ENCODE measurements at places on chromosomes 13 and 19. TPM values are rescaled to one million over a fixed set of nuclear protein-coding genes. Genes with fewer than 3 reads are reported as not detected.
A peak's percentile ranks its signal among the peaks of the same experiment; 100 is the strongest.

DNA sequence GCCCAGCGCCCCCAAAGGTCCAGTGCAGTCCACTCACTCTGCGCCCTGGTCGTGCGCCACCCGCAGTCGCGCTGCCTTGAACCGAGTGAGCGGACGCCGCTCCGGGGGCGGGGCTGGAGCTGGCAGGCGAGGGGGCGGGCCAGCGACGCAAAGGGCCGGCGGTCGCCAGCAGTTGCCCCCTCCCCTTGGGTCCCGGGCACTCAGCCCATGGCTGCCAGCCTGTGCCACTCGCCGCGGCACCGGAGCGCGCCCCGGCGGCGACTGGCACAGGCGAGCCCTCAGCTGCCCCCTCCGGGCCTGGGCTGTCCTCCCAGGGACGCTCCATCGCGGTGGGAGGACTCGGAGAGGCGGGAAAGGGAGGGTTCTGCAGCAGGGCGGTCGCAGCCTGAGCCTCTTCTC, at the start of gene S1PR5:
TSS of gene S1PR5 (minus strand) at position 87 of the 399 bp plus-strand sequence. CDS start 2,436 bp downstream, outside the sequence.
- peak; percentile 85 for DNase-seq

NAPA gene
- 104 TPM for total RNA-seq

DNA sequence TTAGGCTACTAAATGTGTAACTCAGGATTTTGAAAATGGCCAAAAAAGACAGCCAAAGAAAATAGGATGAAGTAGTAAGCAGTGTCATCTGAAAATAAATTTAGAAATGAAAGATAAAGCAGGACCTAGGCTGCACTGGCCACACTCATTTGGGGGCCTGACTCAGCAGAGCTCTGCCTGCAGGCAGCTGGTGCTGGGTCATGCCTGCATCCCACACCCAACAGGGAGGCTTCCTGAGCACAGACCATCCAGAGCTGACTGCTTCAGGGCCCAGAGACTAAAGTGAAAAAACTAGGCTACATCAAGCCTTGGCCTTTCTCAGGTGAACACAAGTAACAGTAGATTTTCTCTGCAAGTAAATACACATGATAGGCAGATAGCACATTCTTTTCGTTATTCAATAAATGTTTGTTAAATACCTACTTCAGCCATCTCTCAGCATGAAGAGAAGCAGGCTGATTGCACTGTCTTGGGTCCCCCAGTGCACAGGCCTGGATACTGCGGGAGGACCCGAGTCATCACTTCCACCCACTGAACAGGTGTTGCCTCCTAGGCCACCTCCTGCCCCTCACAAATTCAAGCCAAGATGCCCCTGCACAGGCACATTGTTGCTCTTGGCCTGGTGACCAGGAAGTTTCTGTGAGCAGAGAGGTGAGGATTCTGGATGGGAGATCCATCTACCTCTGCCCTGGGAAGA, 284.0 kb downstream of the OXGR1 start:
- no peak for DNase-seq

DNA sequence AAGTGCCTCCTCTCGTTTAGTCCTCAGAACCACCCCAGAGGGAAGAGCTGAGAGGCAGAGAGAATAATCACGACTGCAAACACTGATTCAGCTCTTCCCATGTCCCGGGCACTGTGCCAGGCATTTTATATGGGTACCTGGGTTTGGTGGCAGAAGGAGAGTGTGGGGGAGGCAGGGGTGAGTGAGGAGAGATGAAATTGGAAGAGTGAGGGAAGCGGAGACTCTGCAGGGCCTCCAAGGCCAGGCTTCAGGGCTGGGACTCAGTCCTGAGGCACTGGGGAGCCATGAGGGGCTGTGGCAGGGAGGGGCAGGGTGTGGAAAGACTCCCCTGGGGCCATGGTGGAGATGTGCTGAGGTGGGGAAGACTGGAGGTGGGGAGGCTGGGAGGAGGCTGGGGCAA, 8.7 kb downstream of the SYNGR4 start:
- no peak for DNase-seq

PRSS57 gene
- not detected for total RNA-seq

GRCh38 chr13:31896427-31896826, 135.1 kb upstream of the FRY start:
- no peak for DNase-seq

SLC10A2 gene
- not detected for total RNA-seq

FCHO1 gene
- total RNA-seq = 0.56 TPM

Data from osteocyte (in vitro differentiated cells).